Activated naive CD4-positive, alpha-beta T cell treated with anti-CD3 and anti-CD28 coated beads, Interleukin-2, amount 50 U/mL, for 72 hours (primary cell): ENCODE measurements at places on chromosomes 2 and 18. TPM values are rescaled to one million over a fixed set of nuclear protein-coding genes. Genes with fewer than 3 reads are reported as not detected.

Gene KIF5C
- total RNA-seq: 16.4 TPM

Gene TTN
- 4.3 TPM for total RNA-seq

Gene CD8B2
- not detected for total RNA-seq

Gene CD302
- 0.19 TPM for total RNA-seq

Gene RNF152
- 0.10 TPM for total RNA-seq

Gene LRRC30
- not detected for total RNA-seq

Gene RALBP1
- total RNA-seq: 50.6 TPM

Gene PTRHD1
- total RNA-seq: 24.4 TPM

Gene KCNE4
- not detected for total RNA-seq

Gene C2orf15
- 2.1 TPM for total RNA-seq

Gene BUB1
- 94.7 TPM for total RNA-seq

Gene IWS1
- total RNA-seq: 60.5 TPM

Gene HOXD10
- total RNA-seq: not detected

Gene ILKAP
- total RNA-seq: 64.8 TPM

Gene LPIN1
- 92.9 TPM for total RNA-seq

Gene ROCK2
- 7.5 TPM for total RNA-seq

Gene ZNF512
- 38.0 TPM for total RNA-seq

Gene AMER3
- total RNA-seq: not detected

Gene FAM110C
- total RNA-seq: 0.48 TPM

Gene ERMN
- 2.7 TPM for total RNA-seq

Gene PCARE
- total RNA-seq: not detected

Gene GDF7
- 0.07 TPM for total RNA-seq

Gene PDE1A
- not detected for total RNA-seq

Gene TPO
- not detected for total RNA-seq

Gene SERPINB3
- not detected for total RNA-seq

Gene IL36RN
- total RNA-seq: not detected

Gene REG1A
- not detected for total RNA-seq

Gene GPR45
- total RNA-seq: not detected

Gene MDH1B
- total RNA-seq: 1.4 TPM

Gene RAX
- not detected for total RNA-seq

Gene RHBDD1
- total RNA-seq: 35.5 TPM

Gene MPP4
- total RNA-seq: not detected

Gene ASPRV1
- total RNA-seq: 1.5 TPM

Gene TLX2
- 0.25 TPM for total RNA-seq
